Lung (tissue), 17 donors: ENCODE measurements at places on chromosomes 4 and X. TPM values are rescaled to one million over a fixed set of nuclear protein-coding genes. Genes with fewer than 3 reads are reported as not detected.

The TEX13B gene
- not detected for total RNA-seq

The CDS1 gene
- 32.7 TPM for total RNA-seq

The UCHL1 gene
- total RNA-seq, result 17.2 TPM

DNA sequence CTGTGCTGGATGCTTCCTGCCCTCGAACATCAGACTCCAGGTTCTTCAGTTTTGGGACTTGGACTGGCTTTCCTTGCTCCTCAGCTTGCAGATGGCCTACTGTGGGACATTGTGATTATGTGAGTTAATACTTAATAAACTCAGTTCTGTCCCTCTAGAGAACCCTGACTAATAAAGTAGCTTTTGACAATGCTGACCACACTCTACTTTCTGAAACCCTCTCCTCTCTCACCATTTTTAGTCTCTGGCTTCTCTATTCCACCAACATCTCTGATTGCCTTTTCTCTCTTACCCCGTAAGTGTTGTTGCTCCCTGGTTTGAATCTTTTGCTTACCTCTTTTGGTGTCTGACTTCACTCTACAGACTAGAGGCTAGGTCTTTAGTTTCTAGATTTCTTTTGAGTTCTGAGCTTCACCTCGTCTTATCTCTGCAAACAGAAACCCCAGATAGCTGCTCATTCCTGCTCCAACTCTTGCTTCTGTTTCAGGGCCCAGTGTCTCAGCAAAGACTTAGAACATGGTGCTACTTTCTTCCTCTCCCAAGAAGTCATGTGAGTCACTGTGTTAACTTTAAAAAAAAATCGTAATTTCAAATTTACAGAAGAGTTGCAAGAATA lies 11.4 kb downstream of the TMSB4X start:
- no peaks in the 10 kb centered on the region for H3K4me1 ChIP-seq
- H3K4me3 ChIP-seq, result no peak overlapping the region
- no peak overlapping the region for H3K27ac ChIP-seq
- H3K36me3 ChIP-seq, result no peaks in the 10 kb centered on the region

DNA sequence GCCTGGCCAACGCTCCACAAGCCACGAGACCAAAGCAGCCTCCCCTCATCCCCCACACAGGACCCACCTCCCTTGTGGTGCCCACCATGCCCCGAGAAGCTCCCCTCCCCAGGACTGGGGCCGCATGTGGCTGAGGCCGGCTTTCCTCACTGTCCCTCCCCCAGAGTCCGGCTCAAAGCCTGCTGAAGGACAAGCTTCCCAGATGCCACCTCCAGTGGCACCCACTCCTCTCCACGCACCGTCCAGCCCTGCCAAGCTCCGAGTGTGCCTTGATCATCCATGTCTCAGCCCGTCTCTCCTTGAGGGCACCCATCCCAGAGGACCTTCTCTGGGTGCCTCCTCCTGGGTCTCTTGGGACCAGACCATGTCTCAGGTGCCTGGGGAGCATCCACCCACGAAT lies 58.8 kb upstream of the MXD4 start:
- no peaks in the 10 kb centered on the region for H3K36me3 ChIP-seq
- no peak overlapping the region for H3K4me3 ChIP-seq
- no peak overlapping the region for H3K27ac ChIP-seq
- H3K27me3 ChIP-seq, result no peaks in the 10 kb centered on the region

DNA sequence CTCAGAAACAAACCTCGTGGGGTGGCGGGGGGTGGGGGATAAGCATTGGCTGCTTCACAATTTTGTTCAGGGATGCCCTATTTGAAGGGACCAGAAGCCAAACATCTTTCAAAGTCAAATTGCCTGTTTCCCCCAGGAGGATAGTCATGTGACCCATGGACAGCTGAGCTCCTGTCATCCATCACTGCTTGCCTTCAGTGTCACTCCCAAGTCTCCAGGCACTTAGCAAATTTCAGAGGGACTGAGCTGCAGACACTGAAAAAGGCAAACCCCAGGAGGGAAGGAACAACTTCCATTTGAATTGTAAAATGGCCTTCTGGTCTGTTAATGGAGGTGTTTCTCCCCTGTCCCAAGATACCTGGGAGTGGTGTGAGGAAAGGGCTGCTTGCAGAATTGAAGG lies 73.4 kb downstream of the FRMPD3 start:
- DNase-seq, result no peak
- H3K27me3 ChIP-seq, result peaks cover 20% of the 10 kb centered on the region
- H3K4me1 ChIP-seq, result no peaks in the 10 kb centered on the region
- H3K27ac ChIP-seq, result no peak overlapping the region
- no peak overlapping the region for H3K4me3 ChIP-seq
- H3K36me3 ChIP-seq, result no peaks in the 10 kb centered on the region

GRCh38 chr4:105591573-105591972 lies 39.2 kb downstream of the ARHGEF38 start:
- H3K36me3 ChIP-seq, result no peaks in the 10 kb centered on the region
- H3K4me3 ChIP-seq, result no peak overlapping the region
- no peak for DNase-seq
- H3K27ac ChIP-seq, result no peak overlapping the region
- H3K27me3 ChIP-seq, result no peaks in the 10 kb centered on the region

- no peak overlapping the region for H3K27ac ChIP-seq
- DNase-seq, result no peak
- H3K4me1 ChIP-seq, result no peaks in the 10 kb centered on the region
Measured at GRCh38 chr4:102478186-102478585, 23.0 kb upstream of the NFKB1 start.

GRCh38 chr4:155911905-155912304 lies 8.4 kb downstream of the TDO2 start:
- no peak overlapping the region for H3K4me3 ChIP-seq
- peaks cover 1% of the 10 kb centered on the region for H3K4me1 ChIP-seq
- no peaks in the 10 kb centered on the region for H3K27me3 ChIP-seq
- H3K27ac ChIP-seq, result no peak overlapping the region
- no peak for DNase-seq
- peaks cover 5% of the 10 kb centered on the region for H3K36me3 ChIP-seq

DNA sequence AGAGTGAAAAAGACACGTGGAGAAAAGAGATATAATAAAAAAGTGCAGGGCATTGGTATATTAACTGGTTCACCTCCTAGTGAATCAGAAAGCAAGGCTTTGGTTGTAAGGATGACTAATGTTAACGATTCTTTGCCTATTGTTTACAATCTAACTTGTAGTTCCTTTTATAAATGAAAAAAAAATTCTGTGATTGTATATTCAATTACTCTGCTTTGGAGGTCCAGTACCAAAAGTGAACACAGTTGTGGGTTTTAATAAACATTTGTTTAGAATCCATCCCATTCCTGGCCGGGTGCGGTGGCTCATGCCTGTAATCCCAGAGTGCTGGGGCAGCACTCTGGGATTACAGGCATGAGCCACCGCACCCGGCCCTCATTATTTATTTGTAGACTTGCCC lies 36.9 kb upstream of the PRSS12 start:
- no peaks in the 10 kb centered on the region for H3K27me3 ChIP-seq
- H3K4me1 ChIP-seq, result no peaks in the 10 kb centered on the region

DNA sequence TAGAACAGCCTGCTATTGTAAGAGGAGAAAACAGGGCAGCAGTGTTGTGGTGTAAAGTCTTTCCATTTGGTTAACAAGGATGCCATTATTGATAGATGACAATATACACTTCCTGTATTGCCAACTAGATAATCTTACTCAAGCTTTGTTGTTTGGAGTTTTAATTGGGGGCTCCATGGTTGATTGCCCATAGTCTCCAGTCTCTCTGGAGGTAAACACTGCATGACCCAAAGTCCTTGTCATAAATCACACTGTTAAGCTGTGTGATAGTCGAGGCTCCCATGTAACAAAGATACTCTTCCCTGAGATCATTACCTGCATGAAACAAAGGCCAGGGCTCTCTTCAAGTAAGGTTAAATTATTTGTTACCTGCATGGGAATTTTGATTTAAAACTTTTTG lies 394.6 kb downstream of the C4orf33 start:
- no peaks in the 10 kb centered on the region for H3K27me3 ChIP-seq
- H3K4me1 ChIP-seq, result no peaks in the 10 kb centered on the region
- H3K27ac ChIP-seq, result no peak overlapping the region
- H3K36me3 ChIP-seq, result no peaks in the 10 kb centered on the region
- DNase-seq, result no peak
- no peak overlapping the region for H3K4me3 ChIP-seq
